ENCODE measurements at places on chromosomes 4 and X.

GRCh38 chrX:19870710-19871490 lies 16.5 kb downstream of the SH3KBP1 start:
- no peak for DNase-seq

DNA sequence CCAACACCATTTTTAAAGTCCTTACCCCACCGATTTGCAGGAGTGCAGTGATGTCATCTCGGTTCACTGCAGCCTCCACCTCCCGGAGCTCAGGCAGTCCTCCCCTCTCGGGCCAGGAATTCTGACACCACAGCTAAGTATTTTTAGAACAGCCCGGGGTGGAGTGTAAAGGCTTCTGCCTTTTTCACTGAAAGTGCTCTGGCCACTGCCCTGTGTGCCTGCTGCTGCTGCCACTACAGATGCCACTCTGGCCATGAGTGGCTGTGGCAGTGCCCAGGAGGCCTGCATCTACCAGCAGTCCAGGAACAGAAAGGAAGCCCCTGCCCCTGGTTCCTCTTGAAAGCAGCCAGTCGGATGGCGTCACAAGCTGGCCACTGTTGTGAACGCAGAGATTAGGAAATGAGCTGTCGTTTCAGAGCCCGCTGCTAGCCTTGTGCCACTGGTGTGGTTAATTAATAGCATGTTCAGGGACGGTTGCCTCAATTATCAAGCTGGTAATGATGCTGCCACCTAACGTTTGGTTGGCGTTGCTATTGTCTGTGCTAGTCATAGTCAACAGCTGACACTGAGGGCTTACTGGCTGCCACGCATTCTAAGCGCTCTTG lies 23.6 kb upstream of the TBC1D14 start:
- DNase-seq: peak; percentile 61

DNA sequence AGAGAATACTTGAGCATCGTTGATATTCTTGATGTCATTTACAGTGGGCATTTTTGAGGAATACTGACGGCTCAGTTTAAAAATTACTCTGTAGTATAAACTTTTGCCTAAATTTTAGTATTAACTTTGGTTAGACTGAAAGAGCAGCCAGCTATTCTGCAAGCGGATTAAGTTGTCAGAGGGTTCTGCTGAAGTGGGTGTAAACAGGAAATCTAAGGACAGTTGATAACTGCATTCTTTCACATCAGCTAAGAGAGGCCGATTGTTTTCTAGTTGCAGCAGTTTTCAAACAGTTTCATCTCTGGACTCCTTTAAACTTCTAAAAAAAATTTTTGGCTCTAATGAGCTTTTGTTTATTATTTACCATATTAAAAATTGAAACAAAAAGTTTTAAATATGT lies 149.6 kb downstream of the RAPGEF2 start:
- no peak for DNase-seq

GRCh38 chr4:85600501-85600900 lies 125.6 kb downstream of the ARHGAP24 start:
- no peak for DNase-seq

DNA sequence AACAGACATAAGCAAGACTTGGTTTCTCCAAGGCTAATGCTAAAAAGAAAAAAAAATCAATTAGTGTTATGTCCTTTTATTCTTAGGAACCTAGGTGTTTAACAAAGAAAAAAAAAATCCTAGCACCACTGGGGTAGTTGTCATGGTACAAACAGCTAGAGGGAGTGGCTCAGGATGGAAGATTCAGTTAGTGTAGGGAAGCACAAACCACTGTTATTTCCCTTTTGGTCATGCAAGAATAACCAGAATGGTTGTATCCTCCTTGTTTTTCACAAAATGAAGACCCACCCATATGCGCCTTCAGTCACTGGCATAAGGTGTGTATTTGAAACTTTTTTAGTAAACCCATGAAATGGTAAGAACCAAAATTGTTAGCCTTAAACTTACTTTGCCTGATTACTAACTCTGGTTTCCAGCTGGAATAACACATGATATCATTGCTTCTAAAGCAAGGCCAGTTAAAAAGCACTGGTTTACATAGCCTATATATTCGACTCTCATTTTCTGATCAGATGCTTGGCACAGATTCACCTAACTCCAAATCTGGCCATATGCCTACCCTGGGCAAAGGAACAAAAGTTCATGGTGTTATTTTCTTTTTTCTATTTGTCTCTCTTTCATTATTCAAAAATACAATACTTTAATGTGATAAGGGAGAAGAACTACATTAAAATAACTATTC lies 132.6 kb downstream of the SCFD2 start:
- no peak for DNase-seq

GRCh38 chr4:186806679-186807421 lies 83.2 kb upstream of the FAT1 start:
- no peak for DNase-seq

DNA sequence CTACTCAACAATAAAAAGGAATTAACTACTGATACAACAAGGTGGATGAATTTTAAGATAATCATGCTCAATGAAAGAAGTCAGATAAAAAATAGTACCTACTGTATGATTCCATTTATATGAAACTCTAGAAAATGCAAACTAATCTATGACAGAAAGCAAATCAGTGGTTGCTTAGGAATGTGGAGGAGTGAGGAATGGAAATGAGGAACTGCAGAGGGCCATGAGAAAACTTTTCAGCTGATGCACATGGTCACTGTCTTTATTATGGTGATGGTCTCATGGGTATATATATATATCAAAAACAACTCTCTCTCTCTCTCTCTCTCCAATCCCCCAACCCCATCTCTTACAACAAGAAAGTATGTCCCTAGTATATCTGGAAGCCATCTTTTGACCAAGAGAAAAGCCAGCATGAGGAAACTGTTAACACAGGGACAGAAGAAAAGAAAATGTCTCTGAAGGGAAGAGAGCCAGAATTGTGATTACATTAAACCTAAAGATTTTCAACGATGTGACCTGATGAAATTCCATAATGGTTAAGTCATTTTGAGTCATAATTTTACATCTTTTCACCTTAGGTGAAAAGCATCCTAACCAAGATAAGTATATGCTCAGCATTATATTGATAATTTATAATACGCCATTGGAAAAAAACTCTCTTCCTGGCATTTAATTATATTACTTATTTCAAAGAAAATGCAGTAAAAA lies 8.5 kb upstream of the NFKB1 start:
- DNase-seq: no peak
